ENCODE measurements at places on chromosomes 1 and 21. TPM values are rescaled to one million over a fixed set of nuclear protein-coding genes. Genes with fewer than 3 reads are reported as not detected.

Gene FCRL4
- total RNA-seq, result not detected

Gene SPRR1A
- total RNA-seq, result not detected

Gene SPRR1B
- not detected for total RNA-seq

Gene SPRR2G
- not detected for total RNA-seq

Gene ETV3L
- not detected for total RNA-seq

Gene ATP1A2
- total RNA-seq, result 137 TPM

Gene SFT2D2
- 27.8 TPM for total RNA-seq

Gene AGMAT
- not detected for total RNA-seq

Gene SLC9C2
- total RNA-seq, result not detected

Gene TEKT2
- total RNA-seq, result not detected

DNA sequence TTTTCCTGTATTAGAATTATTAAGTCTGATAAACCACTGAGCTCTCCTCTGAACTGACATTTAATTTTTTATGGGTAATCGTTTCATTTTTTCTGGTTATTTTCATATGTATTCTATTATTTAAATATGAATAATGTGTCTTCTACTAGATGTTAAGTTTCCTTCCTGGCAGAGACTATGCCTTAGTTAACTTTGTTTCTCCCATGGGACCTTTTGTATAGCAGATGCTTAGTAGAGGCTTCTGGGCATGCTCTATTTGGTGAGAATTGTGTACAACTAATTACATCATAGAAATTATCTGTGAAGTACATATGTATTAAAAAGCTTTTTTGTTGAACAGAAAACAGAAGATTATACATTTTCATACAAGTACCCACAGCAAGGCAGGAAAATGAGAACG lies 23.4 kb downstream of the CTBS start:
- DNase-seq, result no peak
- no peak overlapping the region for H3K4me3 ChIP-seq
- H3K27me3 ChIP-seq, result no peaks in the 10 kb centered on the region
- H3K4me1 ChIP-seq, result no peaks in the 10 kb centered on the region

GRCh38 chr1:162697140-162697895 lies 65.1 kb downstream of the DDR2 start:
- H3K27ac ChIP-seq, result peak overlapping the region; percentile 85
- H3K4me3 ChIP-seq, result no peak overlapping the region
- H3K36me3 ChIP-seq, result peaks cover 3% of the 10 kb centered on the region
- DNase-seq, result no peak
- peaks cover 78% of the 10 kb centered on the region for H3K4me1 ChIP-seq
- H3K27me3 ChIP-seq, result no peaks in the 10 kb centered on the region

GRCh38 chr1:11485191-11485590 lies 6.2 kb downstream of the DISP3 start:
- peaks cover 9% of the 10 kb centered on the region for H3K4me1 ChIP-seq
- H3K36me3 ChIP-seq, result no peaks in the 10 kb centered on the region
- H3K27me3 ChIP-seq, result peaks cover 93% of the 10 kb centered on the region
- no peak overlapping the region for H3K27ac ChIP-seq

GRCh38 chr1:58084266-58084665 lies 462.3 kb downstream of the OMA1 start:
- H3K27ac ChIP-seq, result no peak overlapping the region
- H3K36me3 ChIP-seq, result no peaks in the 10 kb centered on the region
- H3K27me3 ChIP-seq, result no peaks in the 10 kb centered on the region
- no peaks in the 10 kb centered on the region for H3K4me1 ChIP-seq
- DNase-seq, result no peak

GRCh38 chr1:54413295-54413694 lies 7.1 kb upstream of the SSBP3 start:
- no peaks in the 10 kb centered on the region for H3K36me3 ChIP-seq
- H3K4me1 ChIP-seq, result peaks cover 25% of the 10 kb centered on the region
- H3K27ac ChIP-seq, result peak overlapping the region; percentile 26
- no peak for DNase-seq

DNA sequence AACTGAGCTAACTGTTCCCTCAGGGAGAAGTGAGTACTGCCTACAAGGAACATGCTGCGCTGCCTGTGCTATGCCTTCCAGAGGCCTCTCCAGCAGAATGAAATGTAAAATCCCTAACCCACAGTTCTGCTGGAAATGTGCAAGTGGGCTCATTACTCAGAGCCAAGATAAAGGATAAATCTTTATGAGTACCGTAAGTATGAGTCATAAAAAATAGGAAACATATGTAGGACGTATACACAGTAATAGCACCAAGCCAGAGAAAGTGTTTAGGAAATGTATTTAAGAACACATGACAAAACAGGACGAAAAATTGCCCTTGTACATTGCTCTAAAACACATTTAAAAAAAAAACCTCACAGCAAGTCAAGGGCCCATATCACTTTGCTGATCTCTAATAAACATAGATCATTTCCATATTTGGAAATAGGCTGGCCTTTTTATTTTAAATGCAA lies 104.6 kb downstream of the TGFBR3 start:
- peaks cover 82% of the 10 kb centered on the region for H3K4me1 ChIP-seq
- H3K36me3 ChIP-seq, result no peaks in the 10 kb centered on the region
- H3K4me3 ChIP-seq, result no peak overlapping the region
- H3K27me3 ChIP-seq, result no peaks in the 10 kb centered on the region
- H3K27ac ChIP-seq, result peak overlapping the region; percentile 61
- DNase-seq, result no peak

- no peak for DNase-seq
- no peak overlapping the region for H3K27ac ChIP-seq
These were observed 37.0 kb upstream of the PARP1 start for GRCh38 chr1:226444901-226445300.

DNA sequence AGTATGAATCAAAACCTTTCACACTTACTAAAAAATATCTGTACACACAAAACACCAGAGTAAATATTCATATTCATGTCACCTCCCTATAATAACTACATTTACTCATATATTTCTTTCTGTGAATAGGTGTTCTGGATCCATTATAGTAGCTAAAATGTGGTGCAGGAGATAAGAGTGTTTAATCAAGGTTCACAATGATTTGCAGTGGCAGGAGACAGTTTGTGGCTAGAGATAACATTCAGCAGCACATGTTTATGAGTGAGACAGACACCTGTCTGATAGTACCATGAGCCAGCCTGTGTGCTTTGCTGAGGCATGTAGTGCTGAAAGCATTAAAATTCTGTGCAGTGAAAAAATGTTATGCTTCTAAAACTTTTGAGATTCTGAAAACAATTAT lies 410.3 kb downstream of the SRGAP2C start:
- H3K36me3 ChIP-seq, result no peaks in the 10 kb centered on the region
- H3K27ac ChIP-seq, result no peak overlapping the region
- no peaks in the 10 kb centered on the region for H3K4me1 ChIP-seq
- no peak for DNase-seq
- no peak overlapping the region for H3K4me3 ChIP-seq

DNA sequence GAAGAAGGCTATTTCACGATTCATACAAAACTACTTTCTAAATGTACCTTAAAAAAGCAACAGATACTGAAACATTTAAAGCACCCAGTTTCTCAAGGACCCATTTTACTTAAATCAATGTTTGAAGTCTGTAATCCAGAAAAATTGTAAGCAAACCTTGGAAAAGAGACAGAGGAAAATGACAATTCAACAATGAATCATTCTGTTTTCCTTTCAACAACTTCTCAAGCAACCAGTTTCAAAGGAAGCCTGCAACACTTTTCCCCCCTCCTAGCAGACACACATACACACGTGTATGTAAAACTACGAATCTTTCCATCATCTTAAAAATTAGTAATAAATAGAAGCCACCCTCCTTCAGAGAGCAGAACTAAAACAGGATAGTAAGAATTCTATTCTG lies 1.2 kb downstream of the RERE start:
- no peak for DNase-seq
- peak overlapping the region; percentile 78 for H3K4me3 ChIP-seq
- H3K4me1 ChIP-seq, result peaks cover 64% of the 10 kb centered on the region

GRCh38 chr1:190949939-190950338 lies 472.3 kb upstream of the BRINP3 start:
- H3K36me3 ChIP-seq, result no peaks in the 10 kb centered on the region
- peak overlapping the region; percentile 27 for H3K4me3 ChIP-seq
- peak overlapping the region; percentile 61 for H3K27ac ChIP-seq
- no peak for DNase-seq
- H3K4me1 ChIP-seq, result no peaks in the 10 kb centered on the region
